ENCODE measurements at places on chromosomes 3 and 15. TPM values are rescaled to one million over a fixed set of nuclear protein-coding genes. Genes with fewer than 3 reads are reported as not detected.

CELF6 gene
- total RNA-seq: 4.1 TPM

HCLS1 gene
- not detected for total RNA-seq

GPR149 gene
- total RNA-seq: 0.25 TPM

MESP2 gene
- not detected for total RNA-seq

SCAANT1 gene
- total RNA-seq: not detected

AADAC gene
- total RNA-seq: not detected

ERICH6 gene
- total RNA-seq: 0.69 TPM

POPDC2 gene
- total RNA-seq: 1.4 TPM

CCR9 gene
- total RNA-seq: not detected

IQCF5 gene
- total RNA-seq: not detected

MNS1 gene
- total RNA-seq: not detected

PLA2G4F gene
- not detected for total RNA-seq
